Smooth muscle cell of trachea (primary cell): ENCODE measurements at places on chromosomes 6 and 20. TPM values are rescaled to one million over a fixed set of nuclear protein-coding genes. Genes with fewer than 3 reads are reported as not detected.

C20orf141 gene
- 0.50 TPM in 1 of 2 replicates, not detected in the other for total RNA-seq

TMEM14C gene
- total RNA-seq, result 133 and 165 TPM in 2 replicates

RIMS4 gene
- total RNA-seq, result under 0.01 and 0.17 TPM in 2 replicates

PCED1A gene
- total RNA-seq, result 24.0 and 48.8 TPM in 2 replicates

BEND3 gene
- 0.73 and 2.0 TPM in 2 replicates for total RNA-seq
